ENCODE measurements at places on chromosomes 16 and 17.

DNA sequence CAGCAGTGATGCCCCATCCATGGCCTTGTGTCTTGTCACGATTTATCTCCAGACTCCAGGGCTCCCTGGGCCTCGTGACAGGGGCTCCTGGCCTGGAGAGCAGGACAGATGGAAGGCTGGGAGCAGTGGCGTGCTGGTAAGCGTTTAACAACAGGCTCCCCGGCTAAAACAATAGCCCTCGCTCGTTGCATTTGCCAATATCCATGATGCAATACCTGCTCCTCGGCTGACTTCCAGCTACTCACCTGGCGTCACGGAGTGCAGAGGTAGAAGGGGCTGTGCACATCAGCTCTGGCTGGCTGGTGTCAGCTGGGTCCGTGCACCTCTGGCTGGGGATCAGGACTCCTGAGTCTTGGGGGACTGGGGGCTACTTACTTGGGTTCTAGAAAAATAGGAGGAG lies 1.5 kb upstream of the BICDL2 start:
- DNase-seq: no peak

GRCh38 chr17:6056104-6056503 lies 14.1 kb upstream of the WSCD1 start:
- DNase-seq: no peak

GRCh38 chr17:41624208-41625101 lies at the start of gene KRT17:
KRT17 (minus strand) TSS chr17:41624575; CDS start chr17:41624509, 66 bp downstream.
- no peak for DNase-seq

DNA sequence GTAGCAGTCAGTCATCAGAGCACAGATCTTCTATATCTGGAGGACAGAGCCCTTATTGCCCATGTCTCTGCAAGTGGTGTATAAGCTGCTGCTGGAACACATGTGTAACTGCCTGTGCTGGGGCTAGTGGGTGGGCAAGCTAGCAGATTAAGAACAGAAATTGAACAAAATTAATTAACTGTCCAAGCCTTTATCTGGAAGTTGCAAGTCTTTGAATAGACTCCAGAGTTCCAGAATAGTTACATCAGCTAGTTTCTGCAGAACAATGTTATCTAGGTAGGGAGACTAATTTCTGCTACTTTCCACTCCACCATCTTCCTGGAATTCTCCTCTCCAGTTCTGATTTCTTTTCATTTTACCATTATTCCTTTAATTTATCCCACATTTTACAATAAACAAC lies 287.3 kb downstream of the ZFHX3 start:
- DNase-seq: no peak

Measured in activated T-helper 9 cell treated with anti-CD3 and anti-CD28 coated beads, Interleukin-2, amount 50 U/mL, for 16 hours (primary cell).